ENCODE measurements at places on chromosomes 16 and 17.

- no peak for DNase-seq
These were observed 13.4 kb downstream of the WFDC1 start for GRCh38 chr16:84308120-84308519.

DNA sequence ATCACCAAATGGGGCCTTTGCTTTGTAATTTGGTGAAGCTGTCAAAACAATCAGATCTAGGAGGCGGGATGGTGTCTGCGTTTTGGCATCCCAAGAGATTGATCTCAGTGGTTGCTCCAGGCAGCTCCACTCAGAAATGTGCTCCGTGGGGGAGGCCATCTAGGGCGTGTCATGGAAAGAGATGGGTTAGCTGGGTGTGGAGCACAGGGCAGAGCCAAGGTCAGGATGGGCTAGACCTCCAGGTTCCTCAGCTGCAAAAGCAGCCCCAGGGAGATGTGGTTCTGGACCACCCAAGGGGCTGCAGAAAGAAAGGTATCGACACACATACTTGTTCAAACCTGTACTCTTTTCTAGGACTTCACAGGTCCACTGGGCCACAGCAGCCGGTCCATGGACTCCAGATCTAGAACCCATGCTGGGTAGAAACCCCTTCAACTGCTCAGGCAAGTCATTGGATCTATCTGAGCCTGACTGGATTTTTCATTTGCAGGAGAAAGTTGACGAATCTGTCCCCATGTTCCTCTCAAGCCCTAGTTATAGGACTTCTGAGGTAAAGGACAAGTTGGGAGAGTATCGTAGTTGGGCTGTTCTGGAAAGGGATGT, 270.2 kb upstream of the RPL38 start:
- DNase-seq, result no peak

DNA sequence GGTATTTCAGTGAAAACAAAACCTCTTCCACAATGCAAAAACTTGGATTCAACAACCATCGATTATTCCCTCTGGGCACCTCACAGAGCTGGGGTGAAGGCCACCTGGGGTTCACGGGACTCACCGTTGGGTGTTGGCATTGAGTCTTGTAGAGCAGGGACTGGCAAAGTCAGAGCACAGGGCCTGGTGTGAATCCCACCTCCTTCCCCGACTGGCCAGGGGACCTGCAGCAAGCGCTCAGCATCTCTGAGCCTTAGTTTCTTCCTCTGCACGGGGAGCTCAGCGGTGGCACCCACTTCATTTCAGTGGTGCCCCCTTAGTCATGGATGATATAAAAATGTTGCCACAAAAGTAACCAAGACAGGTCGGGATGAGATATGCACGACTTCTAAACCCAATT, 100.4 kb downstream of the METRNL start:
- no peak for DNase-seq

DNA sequence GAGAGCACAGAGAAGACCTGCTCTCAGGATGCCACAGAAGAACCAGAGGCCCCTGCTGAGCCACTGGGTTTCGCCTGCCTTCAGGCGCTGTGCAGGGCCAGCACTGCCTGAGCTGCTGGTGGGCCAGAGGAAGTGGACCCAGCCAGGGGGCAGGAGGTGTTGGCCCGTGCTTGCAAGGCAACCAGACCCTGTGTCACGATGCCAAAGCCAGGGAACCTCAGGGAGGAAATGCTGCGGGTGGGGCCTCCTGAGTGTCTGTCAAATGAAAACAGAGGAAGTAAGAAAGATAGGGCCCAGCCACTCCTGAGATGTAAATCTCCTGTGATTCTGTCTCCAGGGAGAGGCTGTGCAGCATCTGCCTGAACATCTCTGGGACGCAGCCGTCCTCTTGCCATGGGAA, 58.1 kb upstream of the ADORA2B start:
- no peak for DNase-seq

GRCh38 chr17:83064021-83064731, 15.2 kb upstream of the METRNL start:
- no peak for DNase-seq

All from hippocampal formation (tissue), 2 donors.